ENCODE measurements at places on chromosomes 1 and 21.

- DNase-seq, result no peak
These were observed 95.6 kb downstream of the PAPPA2 start for GRCh38 chr1:176558561-176558960.

- no peak for DNase-seq
These were observed 684.0 kb downstream of the NCAM2 start for GRCh38 chr21:21682172-21682571.

GRCh38 chr1:107359472-107360241 is 218.8 kb downstream of the NTNG1 start:
- no peak for DNase-seq

- DNase-seq, result no peak
These were observed 315.9 kb downstream of the CAMTA1 start for GRCh38 chr1:7101187-7101586.

DNA sequence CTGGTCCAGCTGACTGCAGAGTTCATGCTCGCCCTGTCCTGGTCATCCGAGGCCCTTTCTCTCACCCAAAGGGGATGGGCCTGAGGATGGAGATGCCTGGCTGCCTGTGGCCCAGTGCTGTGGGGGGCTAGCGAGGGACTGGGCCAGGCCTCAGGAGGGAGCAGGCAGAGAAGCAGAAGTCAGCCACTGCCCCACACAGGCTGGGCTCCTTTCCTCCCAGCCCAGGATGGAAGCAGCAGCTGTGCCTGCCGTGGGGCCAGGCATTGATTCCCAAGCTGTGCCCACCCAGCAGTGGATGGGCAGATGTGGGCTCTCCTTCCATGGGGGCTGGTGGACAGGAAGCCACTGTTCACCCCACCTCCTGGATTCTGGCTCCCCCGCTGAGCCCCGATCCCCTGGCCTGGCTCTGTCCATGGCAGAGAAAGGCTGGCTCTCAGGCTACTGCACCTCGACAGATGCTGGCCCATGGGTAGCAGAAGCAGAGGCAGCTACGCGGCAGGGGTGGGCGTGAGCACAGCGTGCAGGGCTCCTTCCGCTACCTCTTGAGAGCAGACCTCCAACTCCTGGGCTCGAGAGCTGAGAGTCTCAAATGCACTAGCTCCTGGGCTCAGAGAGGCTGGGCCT is 24.6 kb downstream of the RUNX3 start:
- no peak for DNase-seq

DNA sequence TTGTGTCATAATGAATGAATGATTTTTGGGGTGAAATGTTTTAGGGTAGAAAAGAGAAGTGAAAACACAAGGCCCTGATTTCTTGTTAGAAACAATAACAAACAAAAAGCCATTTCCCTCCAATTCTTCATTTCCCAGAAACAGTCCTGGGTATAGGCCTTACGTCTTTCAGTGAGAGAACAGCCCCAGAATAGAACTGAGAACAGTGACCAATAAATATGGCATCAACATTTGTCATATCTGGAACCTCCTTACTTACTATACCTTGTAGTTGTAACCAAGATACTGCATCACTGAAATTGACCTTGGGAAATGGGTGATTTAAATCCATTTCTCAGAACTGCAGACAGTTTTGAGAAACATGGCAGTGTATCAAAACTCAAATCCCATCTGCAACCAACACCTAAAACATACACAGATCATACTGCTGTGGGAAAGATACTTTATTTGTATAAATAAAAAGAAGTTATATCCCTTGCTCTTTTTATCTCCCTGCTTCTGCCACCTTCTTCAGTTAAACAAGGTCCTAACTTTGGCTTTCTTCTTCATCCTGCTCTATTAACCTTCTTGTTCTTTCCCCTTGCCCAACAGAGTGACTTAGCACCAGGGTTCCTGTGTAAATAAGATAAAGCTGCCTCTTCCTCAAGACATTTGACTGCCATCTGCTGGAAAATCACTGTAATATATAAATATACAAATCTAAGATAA is 19.5 kb downstream of the XKR8 start:
- DNase-seq, result peak; percentile 12

- DNase-seq, result no peak
These were observed 40.8 kb upstream of the EFHD2 start for GRCh38 chr1:15368888-15369287.

DNA sequence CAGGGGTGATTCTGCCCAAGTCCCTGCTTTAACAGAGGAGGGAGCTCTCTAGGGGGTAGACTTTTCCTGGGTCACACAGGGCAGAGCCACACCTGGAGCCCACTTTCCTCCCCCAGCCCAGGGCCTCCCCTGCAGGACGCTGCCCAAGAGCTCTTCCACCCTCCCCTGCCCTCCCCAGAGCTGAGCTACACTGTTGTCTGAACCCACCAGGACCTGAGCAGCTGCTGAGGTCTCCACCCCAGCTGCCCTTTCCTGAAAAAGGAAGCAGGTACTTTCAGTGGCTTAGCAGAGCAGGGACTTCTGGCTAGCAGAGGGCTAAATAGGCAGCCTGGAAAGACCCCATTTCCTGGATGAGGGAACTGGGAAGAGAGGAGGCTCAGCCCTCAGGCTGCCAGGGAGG is 169.3 kb upstream of the ETV3 start:
- DNase-seq, result no peak

- DNase-seq, result no peak
These were observed 117.7 kb downstream of the SLC45A1 start for GRCh38 chr1:8435569-8436071.

GRCh38 chr1:57142999-57143398 is 177.2 kb upstream of the C8B start:
- DNase-seq, result no peak

GRCh38 chr21:25960402-25960801 is 210.2 kb downstream of the APP start:
- DNase-seq, result no peak

- DNase-seq, result peak; percentile 54
These were observed 21.1 kb downstream of the KIF17 start for GRCh38 chr1:20696397-20697333.

- no peak for DNase-seq
These were observed 395.4 kb upstream of the ADAMTS5 start for GRCh38 chr21:27362249-27362648.
